Stimulated activated CD8-positive, alpha-beta memory T cell treated with anti-CD3 and anti-CD28 coated beads, Interleukin-15, amount 100 ng/mL, for 24 hours (primary cell): ENCODE measurements at places on chromosomes 5 and 9.

DNA sequence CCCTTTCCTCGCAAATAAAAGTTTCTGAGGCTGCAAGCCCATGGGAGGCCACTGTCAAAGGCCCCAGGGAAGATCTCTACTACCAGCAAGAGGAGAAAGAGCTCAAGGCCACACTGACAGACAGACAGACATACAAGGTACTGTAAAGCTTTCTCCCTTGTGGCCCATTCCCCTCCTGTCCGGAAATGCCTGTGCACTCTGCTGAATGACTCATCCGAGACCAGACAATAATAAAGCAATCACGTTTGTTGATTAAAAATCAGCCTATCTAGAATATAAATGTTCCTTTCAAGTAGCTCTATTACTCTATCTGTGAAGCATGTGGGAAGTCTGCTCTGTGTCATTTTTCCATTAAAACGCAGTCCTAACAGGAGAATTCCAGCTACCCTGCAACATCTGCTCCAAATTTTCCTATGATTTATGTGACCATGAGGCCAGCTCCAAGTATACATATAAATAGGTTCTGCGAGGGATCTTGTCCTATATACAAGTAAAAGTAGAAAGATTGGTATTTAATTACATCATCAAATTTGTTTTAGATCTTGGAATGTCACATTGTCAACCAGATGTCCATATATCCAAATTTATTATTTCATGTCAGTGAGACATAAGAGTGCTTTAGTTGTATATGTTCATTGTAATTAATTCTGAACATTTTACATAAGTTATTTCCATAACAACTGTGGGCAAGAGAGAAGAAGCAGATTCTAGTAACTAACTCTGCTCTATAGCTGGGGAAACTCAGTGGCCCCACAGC, 34.7 kb upstream of the TGFBI start:
- no peak for DNase-seq

- no peak for DNase-seq
Observed at GRCh38 chr5:41526699-41527098, 16.3 kb upstream of the PLCXD3 start.

- no peak for DNase-seq
Observed at GRCh38 chr5:172348084-172348483, 64.5 kb upstream of the UBTD2 start.

DNA sequence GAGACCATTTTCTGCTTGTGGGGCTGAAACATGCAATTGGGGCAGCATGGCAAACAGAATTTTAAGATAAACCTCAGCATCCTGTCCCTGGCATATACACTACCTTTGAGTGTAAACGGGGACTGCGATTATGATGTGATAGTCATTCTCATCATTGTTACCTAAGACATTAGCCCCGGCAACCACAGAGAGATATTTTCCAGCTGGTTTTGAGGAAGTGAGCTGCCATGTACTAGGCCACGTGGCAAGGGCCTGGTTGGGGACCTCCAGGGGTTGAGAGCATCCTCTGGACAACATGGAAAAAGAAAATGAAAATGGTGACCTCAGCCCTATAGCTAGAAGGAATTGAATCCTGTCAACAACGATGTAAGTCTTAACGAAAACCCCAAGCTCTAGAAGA, 623.6 kb upstream of the CDH18 start:
- no peak for DNase-seq

- DNase-seq = no peak
Observed at GRCh38 chr5:165370794-165371193, 1865.4 kb downstream of the MAT2B start.

DNA sequence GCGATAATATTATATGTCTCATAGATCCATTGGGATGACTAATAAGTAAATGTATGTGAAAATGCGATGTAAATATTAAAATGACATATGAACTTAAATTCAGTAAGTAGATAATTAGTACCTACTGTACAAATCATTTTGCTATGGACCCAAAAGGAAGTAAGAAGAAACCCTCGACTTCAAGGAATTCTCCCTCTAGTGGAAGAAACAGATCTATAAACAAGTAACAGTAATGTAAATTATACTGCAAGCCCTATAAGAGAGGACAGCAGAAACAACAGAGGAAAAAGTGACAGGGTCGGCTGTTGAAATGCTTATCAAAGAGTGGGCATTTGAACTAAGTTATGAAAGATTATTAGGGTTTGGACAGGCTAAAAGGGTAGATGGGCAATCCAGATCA, 320.3 kb downstream of the DMAC1 start:
- no peak for DNase-seq

- DNase-seq = no peak
Observed at GRCh38 chr9:27431543-27432147, 92.4 kb upstream of the IFNK start.

- no peak for DNase-seq
Observed at GRCh38 chr5:27328480-27328879, 290.1 kb upstream of the CDH9 start.

DNA sequence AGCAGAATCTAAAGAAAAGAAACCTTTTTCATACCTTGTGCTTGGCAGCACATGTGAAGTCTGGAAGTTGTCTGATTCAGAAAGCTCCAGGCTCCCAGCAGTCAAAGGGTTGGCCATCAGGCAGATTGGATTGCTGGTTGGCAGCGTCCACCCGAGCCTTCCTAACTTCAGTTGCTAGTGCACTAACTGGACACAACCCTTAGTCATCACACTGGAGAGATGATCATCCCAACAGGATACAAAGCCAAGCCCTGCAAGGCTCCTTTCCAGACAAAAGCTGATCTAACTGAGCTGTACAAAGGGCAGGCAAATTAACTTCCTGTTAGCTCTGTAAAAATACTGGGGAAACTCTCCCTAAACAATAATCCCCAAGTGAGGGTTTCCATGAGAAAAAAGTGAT, 185.6 kb downstream of the SNX18 start:
- DNase-seq = no peak

GRCh38 chr9:2066312-2067273, 51.4 kb downstream of the SMARCA2 start:
- DNase-seq = no peak

- DNase-seq = no peak
Observed at GRCh38 chr9:116763770-116764169, 76.7 kb downstream of the TRIM32 start.

GRCh38 chr5:148141645-148142044, 26.7 kb upstream of the SPINK14 start:
- no peak for DNase-seq

DNA sequence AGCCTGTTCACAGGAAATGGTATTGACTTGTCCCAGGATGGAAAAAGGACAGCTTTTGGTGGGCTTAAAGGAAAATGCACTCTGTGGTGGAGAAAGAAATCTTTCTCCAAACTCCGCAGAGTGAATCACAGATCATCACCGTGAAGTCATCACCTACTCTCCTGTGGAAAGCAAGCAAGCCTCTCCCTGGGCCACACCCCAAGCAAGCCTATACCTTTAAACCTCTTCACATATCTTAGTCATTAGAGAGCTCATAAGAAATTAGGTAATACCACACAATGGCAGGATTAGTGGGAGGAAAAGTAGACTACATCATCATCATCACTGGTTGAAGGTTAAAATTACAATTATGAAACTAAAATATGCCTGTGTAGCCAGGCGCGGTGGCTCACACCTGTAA, 23.2 kb downstream of the TLE1 start:
- no peak for DNase-seq

- no peak for DNase-seq
Observed at GRCh38 chr5:163504079-163504931, 1.1 kb upstream of the MAT2B start.

- DNase-seq = no peak
Observed at GRCh38 chr9:4666042-4666699, at the start of gene SPATA6L. Gene SPATA6L, minus strand, starts transcription at chr9:4666480. Its CDS starts 230 bp downstream, at chr9:4666250.

DNA sequence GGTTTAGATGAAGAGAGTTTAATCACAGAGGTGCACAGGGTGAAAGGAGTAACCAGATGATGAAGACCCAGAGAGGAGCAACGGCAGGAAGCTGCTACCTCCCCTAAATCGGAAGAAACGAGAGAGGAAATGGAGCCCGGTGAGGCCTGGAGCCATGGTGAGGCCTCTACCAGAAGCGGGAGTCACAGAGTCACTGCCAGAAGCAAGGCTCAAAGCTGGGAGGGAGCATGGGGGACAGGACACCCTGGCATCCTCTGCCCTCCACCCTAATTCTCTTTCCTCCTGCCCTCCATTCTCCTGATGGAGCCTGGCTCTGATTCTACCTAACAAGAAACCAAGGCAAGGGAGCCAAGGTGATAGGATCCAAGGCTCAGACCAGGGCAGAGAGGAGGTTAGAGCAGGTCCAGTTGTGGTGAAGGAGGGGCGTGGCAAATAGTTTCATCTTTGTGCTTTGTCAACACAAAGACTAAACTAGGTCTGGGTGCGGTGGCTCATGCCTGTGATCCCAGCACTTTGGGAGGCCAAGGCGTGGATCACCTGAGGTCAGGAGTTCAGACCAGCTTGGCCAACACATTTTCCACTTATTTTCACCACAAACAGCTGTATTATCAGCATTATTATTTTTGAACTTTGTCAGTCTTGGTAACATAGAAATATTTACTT, 134.4 kb upstream of the RAI14 start:
- DNase-seq = no peak

DNA sequence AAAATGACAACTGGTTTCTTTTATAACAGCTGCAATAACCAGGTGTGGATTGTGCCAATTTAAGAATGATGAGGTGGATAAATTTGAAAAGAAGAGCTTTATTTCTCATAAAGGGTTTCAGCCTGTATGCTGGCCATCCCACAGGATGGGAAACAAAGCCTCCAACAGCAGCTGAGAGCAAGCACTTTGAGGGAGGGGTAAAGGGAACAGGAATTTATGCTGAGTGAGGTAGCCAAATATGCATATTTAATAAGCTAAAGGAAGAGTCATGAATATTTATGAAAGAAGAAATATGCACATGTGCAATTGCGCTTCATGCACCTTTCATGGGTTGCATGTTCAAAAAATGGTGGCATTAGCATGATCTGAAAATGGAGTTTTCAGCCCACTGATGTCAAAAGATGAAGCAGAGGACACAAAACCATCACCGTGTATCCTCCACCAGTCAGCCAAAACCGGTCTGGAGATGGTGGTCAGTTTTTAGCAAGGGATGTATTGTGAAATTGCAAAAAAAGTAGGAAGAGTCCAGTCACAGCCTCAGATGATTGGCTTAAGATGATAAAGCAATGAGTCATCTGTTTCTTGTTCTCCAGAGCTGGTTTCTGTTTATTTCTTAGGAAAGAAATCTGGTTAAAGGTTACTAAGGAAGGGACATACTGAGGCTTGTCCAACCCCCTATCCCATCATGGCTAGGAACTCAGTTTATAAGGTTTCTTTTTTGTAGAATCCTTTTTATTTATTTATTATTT, 47.9 kb downstream of the DEPDC1B start:
- DNase-seq = no peak

GRCh38 chr9:128916204-128916603, 4.6 kb upstream of the PHYHD1 start:
- DNase-seq = no peak

- DNase-seq = no peak
Observed at GRCh38 chr9:557601-558201, 283.8 kb upstream of the DMRT1 start.

DNA sequence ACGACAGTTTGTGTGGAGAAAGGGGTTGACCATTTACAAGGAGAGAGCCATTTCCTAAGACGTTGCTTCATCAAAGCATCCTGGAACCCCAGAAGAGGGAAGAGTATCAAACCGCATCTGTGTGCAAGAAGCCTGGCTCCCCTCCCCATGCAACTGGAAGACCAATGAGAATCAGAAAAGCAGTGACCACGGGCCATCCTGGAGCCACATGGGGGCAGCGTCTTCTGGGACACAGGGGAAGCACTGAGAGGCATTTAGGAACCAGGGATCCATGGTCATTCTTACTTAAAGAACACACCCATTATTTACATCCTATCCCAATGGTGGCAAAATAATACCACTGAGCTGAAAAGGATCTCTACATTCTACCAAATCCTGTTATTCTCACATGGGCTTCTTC, 29.3 kb downstream of the SEMA5A start:
- DNase-seq = no peak

GRCh38 chr5:148418511-148418910, 34.8 kb downstream of the FBXO38 start:
- DNase-seq = no peak

DNA sequence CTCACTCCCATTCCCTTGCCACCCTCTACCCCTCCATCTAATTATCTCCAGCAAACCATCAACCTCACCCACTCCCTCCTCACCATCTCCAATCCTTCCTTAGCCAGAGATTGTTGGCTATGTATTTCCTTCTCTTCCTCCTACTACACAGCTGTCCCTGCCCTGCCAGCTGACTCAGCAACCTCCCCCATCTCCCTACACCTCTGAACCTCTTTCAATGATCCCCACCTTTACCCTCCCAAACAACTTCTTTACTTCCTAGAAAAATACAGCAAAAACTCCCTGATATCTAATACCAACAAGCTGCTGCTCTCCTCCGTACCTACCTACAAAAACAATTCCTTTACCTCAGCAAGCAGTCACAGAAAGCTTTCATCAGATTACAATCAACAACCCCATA, 37.3 kb downstream of the SPTLC1 start:
- no peak for DNase-seq

DNA sequence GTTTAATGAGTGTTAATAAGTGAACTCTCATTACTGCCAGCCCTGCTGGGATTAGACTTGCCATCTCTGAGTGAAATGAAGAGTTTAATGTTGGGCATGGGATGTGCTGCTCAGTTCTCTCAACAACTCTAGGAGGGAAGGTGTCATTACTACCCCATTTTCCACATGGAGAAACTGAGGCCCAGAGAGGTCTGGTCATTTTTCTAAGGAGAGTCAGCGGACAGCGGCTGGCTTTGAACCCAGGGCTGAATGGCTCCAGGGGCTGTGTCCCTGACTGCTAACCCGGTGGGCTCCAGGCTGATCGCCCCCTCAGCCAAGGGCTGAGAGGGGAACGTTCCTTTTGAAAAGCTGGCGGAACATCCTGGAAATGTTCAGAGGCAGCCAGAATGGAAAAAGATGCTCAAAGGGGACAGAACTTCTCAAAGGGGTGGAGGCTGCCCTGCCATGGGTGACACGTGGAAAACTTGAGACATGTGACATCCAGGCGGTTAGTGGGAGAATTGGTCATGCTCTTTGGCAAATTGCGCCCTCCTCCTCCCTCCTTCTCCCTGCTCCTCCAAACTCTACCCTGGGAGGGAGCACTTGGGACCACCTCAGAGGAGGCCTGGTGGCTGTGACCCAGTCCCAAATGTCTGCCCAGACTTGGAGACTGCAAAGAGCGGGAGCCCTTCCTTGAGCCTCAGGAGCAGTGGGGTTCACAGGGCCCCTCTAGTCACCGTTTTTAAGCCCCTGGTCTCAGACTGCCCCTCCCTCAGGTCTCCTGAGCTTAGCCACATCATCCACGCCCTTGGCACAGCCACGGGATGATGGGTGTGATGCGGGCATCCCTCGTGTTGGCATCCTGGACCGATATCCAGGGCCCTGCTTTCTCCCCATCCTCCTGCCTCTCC, 28.7 kb downstream of the DNM1 start:
- no peak for DNase-seq
